ENCODE measurements at places on chromosomes 6 and 20.

DNA sequence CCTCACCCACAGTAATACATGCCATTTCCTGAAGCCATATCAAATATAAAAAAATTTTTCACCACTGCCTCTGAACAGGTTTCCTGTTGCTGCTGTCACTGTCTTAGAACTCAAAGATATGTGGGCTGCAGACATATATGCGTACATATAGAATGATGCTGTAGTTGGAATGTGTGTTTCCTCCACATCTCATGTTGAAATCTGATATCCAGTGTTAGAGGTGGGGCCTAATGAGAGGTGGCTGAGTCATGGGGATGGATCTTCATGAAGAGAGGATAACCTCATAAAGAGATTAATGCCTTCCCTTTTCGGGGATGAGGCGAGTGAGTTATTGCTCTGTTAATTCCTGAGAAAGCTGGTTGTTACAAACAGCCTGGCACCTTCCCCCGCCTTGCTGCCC lies 7.7 kb upstream of the SCP2D1 start:
- DNase-seq, result no peak

- DNase-seq, result no peak
Observed at GRCh38 chr6:92369309-92369708, 1050.0 kb downstream of the EPHA7 start.

DNA sequence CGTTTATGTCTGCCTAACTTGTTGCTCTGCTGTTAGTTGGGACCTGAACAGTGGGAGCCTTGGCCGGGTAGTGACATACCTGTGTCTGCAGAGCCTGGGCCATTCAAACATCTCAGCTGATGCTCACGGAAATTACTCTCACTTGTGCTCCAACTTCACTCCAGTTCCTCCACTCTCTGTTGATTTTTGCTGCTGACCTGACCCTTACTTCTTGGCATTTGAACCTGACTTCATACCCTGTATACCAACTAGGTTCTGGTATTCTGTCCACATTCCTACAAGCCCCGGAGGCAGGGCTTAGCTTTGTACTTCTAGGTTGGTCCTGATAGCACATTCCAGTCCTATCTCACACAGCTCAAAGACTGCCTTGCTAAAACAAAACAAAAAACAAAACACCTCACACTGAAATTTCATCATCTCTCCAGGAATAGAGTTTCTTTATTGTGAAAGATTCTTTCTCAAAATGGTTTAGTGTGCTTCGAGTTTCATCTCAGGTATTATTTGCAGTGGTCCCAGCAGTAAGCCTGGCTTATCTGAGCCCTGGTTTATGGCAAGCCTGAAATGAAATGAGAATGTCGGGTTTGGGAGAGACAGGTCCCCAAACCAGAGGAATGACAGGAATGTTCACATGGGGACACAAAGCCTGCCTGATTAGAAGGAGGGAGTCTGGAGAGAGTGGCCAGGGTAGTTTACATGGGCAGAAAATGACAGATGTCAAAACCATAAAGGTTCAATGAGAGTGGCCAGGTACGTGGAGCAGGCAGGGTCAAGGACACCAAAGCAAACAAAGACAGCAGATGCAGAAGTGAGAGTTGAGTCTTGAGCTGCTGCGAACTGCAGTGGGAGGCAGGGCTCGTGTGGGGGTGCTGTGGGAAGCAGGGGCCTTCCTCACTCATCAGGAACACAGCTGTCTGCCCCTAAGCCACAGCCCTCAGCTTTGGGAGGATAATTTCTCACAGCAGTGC lies 174.2 kb upstream of the HDAC2 start:
- no peak for DNase-seq

GRCh38 chr6:7270320-7271204 lies 42.4 kb downstream of the SSR1 start:
- no peak for DNase-seq

- no peak for DNase-seq
Observed at GRCh38 chr20:10828180-10828579, 154.4 kb upstream of the JAG1 start.

GRCh38 chr20:9439806-9440205 lies 74.6 kb upstream of the LAMP5 start:
- no peak for DNase-seq
